ENCODE measurements at places on chromosomes 12 and 14. TPM values are rescaled to one million over a fixed set of nuclear protein-coding genes. Genes with fewer than 3 reads are reported as not detected.

Gene KITLG
- 76.1 TPM for total RNA-seq

DNA sequence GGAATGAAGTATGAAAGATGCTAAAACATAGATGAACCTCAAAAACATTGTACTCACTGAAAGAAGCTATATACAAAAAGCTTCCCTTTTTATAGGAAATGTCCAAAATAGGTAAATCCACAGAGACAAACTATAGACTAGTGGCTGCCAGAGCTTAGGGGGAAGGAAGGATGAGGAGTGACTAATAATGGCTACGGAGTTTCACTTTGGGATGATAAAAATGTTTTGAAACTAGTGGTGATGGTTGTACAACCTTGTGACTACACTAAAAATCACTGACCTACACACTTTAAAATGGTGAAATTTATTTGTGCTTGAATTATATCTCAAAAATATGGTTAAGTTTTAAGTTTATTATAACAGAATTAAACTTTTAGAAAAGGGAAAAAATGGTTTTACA is 37.1 kb upstream of the AMN1 start:
- peaks cover 12% of the 10 kb centered on the region for H3K4me1 ChIP-seq
- no peak overlapping the region for H3K4me3 ChIP-seq
- no peak for DNase-seq
- no peaks in the 10 kb centered on the region for H3K36me3 ChIP-seq
- H3K27me3 ChIP-seq: peaks cover 4% of the 10 kb centered on the region

- peaks cover 10% of the 10 kb centered on the region for H3K27me3 ChIP-seq
- H3K4me3 ChIP-seq: no peak overlapping the region
- H3K4me1 ChIP-seq: peaks cover 6% of the 10 kb centered on the region
- DNase-seq: no peak
- no peaks in the 10 kb centered on the region for H3K36me3 ChIP-seq
Observed at GRCh38 chr12:120748242-120748641, 22.6 kb downstream of the ACADS start.

DNA sequence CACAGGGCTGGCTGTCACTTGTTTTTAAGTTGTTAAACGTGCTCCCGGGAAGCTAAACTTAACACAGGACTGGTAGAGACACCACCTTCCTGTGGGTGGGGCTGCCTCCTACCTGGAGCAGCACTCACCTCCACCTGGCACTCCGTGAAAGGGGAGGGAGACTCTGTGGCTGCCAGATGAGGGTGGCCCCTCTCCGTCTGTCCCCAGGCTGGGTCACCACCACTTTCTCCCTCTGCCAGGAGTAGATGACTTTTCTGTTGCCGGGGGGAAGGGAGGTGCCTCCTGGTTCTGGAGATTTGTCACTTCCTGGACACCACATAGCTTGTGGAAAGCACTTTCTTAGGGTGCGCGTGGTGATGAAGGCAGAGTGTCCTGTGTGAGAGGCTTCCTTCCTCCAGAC is 81.3 kb downstream of the WDR20 start:
- H3K27ac ChIP-seq: peak overlapping the region; percentile 91
- H3K4me1 ChIP-seq: peaks cover 12% of the 10 kb centered on the region

DNA sequence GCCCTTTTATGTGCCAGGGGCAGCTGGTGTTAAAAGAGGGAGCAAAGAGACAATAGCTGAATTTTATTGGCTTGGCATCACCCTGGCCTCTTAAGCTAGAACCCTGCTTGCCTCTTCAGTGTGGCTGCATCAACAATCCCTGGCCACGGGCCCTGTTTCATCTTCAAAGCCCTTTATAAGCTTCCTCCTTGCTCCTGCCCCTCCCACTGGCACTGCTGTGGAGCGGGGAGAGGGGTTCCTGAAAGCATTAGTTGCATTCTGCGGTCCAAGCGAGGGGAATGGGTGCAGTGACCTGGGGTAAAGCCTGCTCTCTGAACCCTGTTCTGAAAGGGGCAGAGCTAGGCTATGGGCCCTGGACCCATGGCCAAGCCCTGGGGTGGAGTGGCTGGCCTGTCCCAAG is 220 bp upstream of the KRT83 start:
- no peaks in the 10 kb centered on the region for H3K36me3 ChIP-seq
- H3K27ac ChIP-seq: no peak overlapping the region
- no peaks in the 10 kb centered on the region for H3K4me1 ChIP-seq
- peaks cover 32% of the 10 kb centered on the region for H3K27me3 ChIP-seq
- DNase-seq: no peak
- H3K4me3 ChIP-seq: no peak overlapping the region

GRCh38 chr14:74867673-74868072 is 8.3 kb downstream of the PROX2 start:
- H3K4me3 ChIP-seq: no peak overlapping the region
- H3K36me3 ChIP-seq: no peaks in the 10 kb centered on the region
- DNase-seq: no peak
- H3K27me3 ChIP-seq: peaks cover 6% of the 10 kb centered on the region
- H3K27ac ChIP-seq: no peak overlapping the region

- no peak overlapping the region for H3K4me3 ChIP-seq
- no peaks in the 10 kb centered on the region for H3K36me3 ChIP-seq
- H3K4me1 ChIP-seq: no peaks in the 10 kb centered on the region
- no peaks in the 10 kb centered on the region for H3K27me3 ChIP-seq
- DNase-seq: no peak
- no peak overlapping the region for H3K27ac ChIP-seq
Observed at GRCh38 chr14:90547250-90547649, 150.4 kb downstream of the CALM1 start.

All from HFFc6 (cell line).